Activated CD4-positive, alpha-beta memory T cell treated with anti-CD3 and anti-CD28 coated beads for 36 hours (primary cell): ENCODE measurements at places on chromosomes 2 and 18. TPM values are rescaled to one million over a fixed set of nuclear protein-coding genes. Genes with fewer than 3 reads are reported as not detected.

Gene LRRTM4
- total RNA-seq, result not detected

Gene CKAP2L
- 46.1 TPM for total RNA-seq

Gene PNKD
- total RNA-seq, result 19.4 TPM

Gene CRYBA2
- not detected for total RNA-seq

Gene MBP
- 38.9 TPM for total RNA-seq

Gene CTAGE1
- not detected for total RNA-seq

Gene SERPINB11
- not detected for total RNA-seq
